Fibroblast of the aortic adventitia (primary cell): ENCODE measurements at places on chromosomes 3 and 15. TPM values are rescaled to one million over a fixed set of nuclear protein-coding genes. Genes with fewer than 3 reads are reported as not detected.

GOLGA8Q gene
- total RNA-seq = 1.1 TPM in 1 of 2 replicates, not detected in the other

AEN gene
- total RNA-seq = 20.8 and 36.6 TPM in 2 replicates

RGMA gene
- 3.1 and 6.1 TPM in 2 replicates for total RNA-seq

CX3CR1 gene
- total RNA-seq = not detected in 2 replicates
